ENCODE measurements at places on chromosomes 12 and 14.

GRCh38 chr12:59886131-59886733 lies 290.4 kb downstream of the SLC16A7 start:
- no peak for DNase-seq

DNA sequence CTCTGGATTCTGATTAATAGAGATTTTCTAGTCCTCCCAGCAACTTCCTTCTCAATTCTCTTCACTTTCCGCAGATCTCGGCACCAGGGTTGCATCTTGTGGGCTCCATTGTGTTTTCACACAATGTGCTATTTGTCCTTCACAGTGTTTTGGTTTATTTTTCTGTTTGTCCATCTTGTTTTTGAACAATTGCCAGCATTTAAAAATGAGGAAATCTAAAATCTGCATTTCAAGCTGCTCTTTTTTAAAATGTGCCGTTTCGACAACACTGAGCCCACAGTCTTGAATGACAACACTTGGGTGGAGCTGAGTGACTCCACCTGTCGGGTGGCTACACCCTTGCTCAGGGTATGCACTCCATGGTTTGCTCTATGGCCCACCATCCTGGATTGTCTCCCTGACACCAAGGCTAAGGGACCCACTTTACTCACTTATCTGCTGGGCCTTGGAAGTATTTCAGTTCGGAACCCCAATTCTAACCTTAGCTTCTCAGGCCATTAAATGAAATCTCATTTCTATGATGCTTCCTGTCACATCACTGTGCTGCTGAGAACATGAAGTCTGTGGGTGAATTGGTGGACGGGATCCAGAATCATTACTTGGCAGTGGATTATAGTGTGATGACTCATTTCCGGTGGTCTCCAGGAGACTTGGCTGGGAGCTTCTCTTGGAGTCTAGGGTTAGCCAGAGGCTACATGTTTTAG lies 3.4 kb upstream of the MYRFL start:
- no peak for DNase-seq

DNA sequence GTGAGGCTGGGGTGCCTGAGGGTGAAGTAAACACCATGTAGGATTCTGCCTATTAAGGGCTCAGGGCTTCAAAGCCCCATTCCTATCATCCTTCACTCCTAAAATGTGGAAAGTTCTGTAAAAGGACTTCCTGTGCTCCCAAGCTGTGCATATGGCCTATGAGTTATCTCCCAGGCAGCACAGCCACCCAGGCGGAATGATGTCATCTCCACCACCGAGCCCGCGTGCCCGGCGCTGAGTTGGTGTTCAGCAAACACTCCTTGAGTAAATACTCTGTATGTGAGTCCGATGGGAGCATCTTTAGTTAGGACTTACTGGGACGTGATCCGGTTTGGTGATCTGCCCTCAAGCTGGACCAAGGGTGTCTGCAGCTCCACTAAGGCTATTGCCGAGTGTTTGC lies 437.3 kb downstream of the MED13L start:
- no peak for DNase-seq

- no peak for DNase-seq
These were observed 5.7 kb downstream of the NTF3 start for GRCh38 chr12:5437589-5437988.

- DNase-seq, result no peak
These were observed 217.2 kb downstream of the SLC15A4 start for GRCh38 chr12:128606538-128606937.

DNA sequence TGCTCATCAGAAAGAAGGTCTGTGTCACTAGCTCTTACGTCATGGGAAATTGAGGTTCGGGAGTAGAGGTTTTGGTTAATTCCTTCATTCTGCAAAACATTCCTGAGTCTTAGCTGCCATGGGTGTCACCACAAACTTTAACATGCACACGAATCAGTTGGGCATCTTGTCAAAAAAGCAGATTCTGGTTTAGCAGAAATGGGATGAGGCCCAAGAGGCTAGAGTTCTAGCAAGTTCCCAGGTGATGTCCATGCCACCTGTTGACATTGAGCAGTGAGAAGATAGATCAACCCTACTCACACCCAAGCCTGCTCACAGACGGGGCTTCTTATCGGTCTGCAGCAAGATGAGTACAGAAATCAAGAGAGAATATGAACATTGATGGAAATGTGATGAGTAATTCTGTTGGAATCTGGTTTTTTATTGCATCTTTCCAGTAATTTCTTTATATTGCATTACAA lies 11.7 kb upstream of the RIN3 start:
- no peak for DNase-seq

DNA sequence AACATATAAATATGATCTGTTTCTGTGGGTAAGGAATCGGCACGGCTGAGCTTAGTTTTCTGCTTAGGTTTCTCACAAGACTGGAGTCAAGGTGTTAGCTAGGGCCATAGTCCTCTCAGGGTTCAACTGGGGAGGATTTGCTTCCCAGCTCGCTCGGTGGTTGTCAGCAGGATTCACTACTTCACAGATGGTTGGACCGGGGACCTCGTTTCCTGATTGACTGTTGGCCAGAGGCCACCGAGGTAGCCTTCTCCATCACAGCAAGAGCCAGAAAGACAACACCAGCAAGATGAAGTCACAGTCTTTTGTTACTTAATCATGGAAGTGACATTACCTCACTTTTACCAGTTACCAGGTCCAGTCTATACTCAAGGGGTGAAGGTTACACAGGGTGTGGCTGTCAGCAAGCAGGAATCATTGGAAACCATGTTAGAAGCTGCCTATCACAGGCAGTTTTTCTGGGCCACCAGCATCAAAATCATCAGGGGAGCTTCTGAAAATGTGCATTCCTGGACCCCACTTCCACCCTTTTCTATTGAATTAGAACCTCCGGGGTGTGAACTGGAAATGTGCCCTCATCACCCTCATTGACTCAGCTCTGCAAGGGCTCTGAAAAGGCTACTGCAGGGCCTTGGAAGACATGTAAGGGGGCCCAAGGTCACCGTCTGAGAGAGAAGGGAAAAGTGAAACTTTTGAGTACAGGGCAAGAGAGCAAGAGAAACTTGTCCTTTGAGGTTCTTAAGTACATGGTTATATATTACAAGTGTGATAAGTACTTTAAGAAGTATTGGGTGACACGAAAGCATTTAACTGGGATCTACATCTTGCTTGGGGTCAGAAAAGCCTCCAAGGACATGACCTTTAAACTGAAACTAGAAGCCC lies 10.9 kb downstream of the COPS7A start:
- no peak for DNase-seq

DNA sequence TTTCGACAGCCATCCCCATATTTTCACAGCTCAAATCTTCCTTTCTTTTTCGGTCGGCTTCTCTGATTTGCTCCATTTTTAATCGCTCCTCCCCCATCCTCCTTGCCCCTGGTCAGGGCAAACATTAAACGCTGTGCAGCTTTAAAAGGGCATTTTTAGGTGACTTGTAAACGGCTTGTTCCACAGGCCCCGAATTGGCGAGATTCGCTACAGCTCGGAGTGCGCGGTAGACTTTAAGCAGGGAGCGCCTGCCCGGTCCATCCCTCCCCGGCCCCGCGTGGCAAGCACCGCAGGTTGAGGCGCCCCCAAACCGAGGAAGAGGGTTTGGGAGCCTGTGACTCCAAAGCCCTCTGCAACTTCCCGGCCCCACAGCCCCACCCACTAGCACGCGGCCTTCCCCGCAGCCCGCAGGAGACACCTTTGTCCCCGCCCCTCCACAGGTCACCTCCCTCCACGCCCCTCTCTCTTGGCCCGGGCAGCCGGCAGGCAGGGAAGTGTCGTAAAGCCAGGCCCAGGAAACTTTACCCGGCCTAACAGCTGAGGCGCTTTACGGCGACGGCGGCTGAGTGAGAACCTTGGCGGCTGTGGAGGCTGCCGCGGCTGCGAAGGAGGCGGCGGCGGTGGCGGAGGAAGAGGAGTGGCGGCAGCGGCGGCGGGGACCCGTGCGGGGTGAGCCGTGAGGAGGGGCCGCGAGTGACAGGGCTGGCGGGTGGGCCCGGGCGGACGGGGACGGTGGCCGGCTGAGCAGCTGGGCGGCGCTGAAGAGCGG lies at the start of gene NAA30:
Gene NAA30 (plus strand): TSS at position 550 of the 769 bp plus-strand sequence. CDS start 372 bp downstream, outside the sequence.
- DNase-seq, result peak; percentile 98

Measured in CD4-positive, alpha-beta T cell treated with Interleukin-4 for 4 hours (primary cell).